NCI-H1417 treated with DMSO at 0.1 percent for 48 hours (cell line): ENCODE measurements at places on chromosomes 3 and 15.
A peak's percentile ranks its signal among the peaks of the same experiment; 100 is the strongest.

DNA sequence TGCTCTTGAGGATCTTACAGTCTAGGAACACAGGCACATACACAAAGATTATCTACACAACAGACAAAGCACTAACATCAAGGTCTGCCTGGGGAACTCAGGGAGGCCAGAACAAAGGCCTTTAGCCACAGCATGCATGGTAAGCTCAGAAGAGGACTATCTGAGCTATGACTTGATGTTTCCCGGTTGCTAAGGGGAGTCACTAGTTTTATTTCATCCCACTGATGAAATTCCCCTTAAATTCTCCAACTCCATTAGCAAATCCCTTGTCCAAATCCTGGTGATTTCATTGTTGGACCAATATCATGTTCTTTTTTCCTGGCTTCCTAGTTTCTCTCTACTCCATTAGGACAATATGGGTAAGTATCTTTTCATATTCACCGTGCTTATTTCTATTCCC lies 23.3 kb downstream of the FBN1 start:
- no peak for DNase-seq

DNA sequence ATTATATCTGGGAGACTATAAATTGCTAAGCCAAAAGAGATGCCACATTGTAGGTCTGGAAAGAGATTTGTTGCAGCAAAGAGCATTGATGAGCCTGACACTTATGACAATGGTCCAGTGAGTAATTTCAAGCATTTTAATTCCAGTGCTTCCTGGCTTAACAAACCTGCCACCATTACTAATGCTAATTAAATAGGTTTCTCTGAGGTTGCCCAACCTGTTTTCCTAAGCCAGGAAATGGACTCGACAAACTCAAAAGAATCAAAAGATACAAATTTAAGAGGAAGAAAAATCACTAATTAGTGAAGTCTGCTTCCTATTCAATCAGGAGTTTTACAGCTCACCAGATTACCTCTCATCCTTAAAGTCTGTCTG lies 36.7 kb upstream of the CTDSPL start:
- DNase-seq = no peak

GRCh38 chr3:53525765-53526703 lies 31.6 kb downstream of the CACNA1D start:
- no peak for DNase-seq

- no peak for DNase-seq
These were observed 26.2 kb downstream of the TKT start for GRCh38 chr3:53229606-53230005.

DNA sequence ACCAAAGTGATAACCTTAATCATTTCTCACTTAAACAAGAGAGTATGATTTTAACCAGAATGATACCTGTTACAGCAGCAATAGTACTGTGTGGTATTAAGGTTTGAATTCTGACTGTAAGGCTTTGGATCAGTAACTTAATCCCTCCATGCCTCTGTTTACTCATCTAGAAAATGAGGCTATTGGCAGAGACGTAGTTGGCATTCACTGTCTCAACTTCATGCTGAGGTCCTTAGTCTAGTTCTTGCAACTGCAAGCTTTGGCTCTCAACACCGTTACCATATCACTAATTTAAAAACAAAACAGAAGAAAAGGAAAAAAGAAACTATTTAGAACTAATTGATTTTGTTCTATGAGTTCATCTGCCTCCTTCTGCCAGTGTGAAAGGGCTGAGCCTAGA lies 875.4 kb downstream of the MCTP2 start:
- no peak for DNase-seq

DNA sequence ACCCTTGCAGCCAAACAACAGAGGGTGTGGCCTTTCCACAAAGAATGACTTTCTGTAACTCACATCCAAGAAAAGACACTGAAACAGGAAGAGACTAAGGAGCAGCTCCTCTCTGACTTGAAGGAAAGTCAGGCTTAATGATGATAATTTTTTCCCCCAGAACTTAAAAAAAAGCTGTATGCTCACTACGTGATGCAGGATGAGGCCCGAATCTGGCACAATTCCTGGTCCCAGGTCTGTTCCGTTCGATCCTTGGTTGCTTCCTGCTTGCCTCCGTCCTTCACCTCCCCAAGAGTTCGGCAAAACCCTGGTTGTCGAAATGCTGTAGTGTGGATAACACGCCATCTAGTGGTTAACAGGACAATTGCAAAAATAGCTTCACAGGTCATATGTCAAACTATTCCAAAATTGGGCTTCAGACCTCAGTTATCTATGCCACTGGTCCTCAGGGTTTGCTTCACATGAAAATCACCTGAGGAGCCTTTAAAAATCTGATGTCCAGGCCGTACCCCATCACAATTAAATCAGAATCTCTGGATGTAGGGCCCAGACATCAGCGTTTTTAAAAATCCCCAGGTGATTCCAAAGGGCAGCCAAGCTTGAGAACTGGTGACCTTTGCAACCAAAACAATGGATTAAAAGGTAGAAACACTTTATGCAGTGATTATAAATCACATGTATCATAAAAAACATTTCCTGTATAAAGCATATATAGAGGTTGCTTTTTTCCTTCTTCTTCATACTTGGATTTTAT lies 28.1 kb upstream of the SYNM start:
- DNase-seq = peak; percentile 51

DNA sequence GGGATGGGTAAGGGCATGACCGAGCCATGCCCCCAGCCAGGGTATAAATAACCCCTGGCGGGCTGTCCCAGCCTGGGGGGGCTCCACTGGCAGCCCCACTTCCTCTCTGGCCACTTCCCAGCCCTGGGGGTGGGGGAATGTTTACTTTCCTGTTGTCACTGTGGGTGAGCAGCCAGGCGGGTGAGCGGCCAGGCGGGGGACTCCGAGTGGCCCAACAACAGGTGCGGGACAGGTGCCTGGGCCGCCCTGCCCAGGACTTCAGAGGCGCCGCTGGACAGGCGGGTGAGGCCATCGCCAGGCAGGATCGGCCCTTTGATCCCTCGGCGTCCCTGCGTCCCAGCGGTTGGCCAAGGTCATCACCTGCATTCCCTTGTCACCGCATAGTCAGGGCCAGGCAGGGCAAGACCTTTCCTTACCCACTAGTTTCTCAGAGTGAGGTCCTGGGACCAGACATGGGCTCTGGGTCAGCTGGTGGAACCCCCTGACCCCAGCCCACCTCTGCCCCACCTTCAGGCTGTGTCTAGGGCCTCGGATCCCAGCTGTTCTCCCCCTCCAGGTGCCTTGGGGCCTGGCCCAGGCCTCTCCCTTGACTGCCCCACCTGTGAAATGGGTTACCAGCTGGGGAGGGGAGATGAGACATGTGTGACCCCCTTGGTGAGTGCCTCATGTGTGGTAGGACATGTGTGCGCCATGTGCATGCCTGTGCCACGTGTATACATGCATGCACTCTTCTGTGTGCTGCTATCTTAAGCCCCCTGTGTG lies 16.6 kb downstream of the SEMA3F start:
- no peak for DNase-seq

- DNase-seq = no peak
These were observed 427 bp downstream of the MBD4 start for GRCh38 chr3:129439226-129439816.

DNA sequence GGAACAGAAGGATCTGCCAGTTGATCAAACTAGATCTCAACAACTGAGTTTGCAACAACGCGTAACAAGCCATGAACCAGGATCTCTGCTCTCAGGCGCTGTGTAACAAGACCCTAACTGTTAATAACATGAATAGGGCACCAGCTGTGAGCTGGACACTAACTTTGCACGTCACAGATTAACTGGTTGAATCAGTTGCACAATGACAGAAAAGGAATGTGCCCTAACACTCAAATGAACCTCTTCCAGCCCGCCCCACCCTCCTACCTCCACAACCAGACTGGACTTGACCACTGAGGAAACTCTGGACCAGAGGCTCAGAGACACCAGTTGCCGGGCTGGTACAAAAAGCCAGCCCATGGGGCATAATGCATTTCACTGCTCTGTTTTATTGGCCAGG lies 34.3 kb downstream of the MCF2L2 start:
- no peak for DNase-seq

DNA sequence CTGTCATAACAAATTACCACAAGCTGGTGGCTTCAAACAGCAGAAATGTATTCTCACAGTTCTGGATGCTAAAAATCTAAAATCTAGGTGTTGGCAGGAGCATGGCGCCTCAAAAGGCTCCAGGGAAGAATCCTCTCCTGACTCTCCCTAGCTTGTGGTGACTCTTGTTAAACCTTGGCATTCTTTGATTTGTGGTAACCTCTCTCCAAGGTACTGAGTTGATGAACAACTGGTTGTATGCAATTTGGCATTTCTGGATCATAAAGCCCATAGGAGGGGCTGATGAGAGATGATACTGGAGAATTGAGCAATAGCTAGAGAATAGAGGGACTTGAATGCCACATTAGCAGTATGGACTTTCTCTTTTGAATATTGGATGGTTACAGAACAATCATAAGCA lies 821.8 kb downstream of the TBL1XR1 start:
- DNase-seq = no peak

GRCh38 chr3:42635111-42635510 lies 18.4 kb upstream of the ZBTB47 start:
- no peak for DNase-seq

DNA sequence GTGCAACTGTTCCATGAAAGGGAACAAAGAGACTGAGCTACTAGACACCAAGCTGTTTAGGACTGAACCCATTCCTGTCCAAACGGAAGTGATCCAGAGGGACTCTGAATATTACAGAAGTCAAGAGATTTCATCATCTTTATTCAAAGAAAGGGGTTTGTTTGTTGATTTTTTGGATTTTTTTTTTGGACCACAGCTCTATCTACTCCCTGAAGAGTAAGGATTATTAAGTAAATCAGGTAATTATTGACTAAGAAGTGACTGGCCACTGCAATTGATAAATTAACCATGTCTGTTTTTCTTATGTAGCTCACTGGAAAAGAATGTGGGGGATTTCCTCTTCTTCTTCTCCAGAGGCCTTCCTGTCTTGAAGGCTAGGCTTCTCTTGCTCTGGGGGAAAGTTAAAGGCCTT lies 146.6 kb upstream of the TPM1 start:
- DNase-seq = no peak
